ENCODE measurements at places on chromosomes 1 and 21.

GRCh38 chr21:44874497-44875315, 1.2 kb upstream of the PTTG1IP start:
- DNase-seq: peak; percentile 60

DNA sequence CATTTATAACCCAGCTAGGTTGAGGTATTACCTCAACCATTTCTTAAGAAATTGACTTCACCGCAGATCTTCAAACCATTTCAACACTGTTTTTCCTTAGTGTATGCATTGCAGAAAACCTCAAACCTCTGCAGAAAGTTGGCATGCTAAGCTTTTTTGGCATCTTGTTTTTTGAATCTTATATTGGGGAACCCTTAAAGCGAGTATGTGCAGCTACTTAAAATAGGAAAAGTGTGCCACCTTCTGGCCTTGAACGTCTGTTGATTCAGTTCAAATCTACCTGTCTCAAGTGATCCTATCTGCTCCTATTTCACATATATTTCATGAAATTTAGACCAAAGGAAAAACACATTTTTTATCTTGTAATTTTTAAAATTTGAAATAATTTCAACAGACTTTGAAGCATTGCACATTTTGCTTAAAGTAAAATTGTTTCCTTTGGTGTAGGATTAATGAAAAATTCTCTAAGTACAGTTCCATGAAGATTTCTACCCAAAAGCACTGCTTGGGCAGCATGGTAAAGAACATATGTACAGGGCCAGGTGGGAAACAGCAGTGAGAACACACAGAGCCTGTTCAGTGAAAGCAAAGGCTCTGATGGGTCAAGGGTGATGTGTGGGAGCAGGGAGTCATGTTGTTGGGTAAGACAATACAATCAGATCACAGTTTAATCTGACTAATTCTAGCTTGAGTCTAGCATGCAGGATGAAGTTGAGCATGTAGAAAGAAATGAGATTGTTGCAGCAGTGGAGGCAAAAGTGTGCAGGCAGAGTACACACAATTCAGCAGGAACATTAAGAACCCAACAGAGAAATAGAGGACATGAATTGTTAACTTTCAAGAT, 17.2 kb downstream of the HENMT1 start:
- peak; percentile 66 for DNase-seq

GRCh38 chr1:41367288-41367642, 6.0 kb downstream of the FOXO6 start:
- no peak for DNase-seq

DNA sequence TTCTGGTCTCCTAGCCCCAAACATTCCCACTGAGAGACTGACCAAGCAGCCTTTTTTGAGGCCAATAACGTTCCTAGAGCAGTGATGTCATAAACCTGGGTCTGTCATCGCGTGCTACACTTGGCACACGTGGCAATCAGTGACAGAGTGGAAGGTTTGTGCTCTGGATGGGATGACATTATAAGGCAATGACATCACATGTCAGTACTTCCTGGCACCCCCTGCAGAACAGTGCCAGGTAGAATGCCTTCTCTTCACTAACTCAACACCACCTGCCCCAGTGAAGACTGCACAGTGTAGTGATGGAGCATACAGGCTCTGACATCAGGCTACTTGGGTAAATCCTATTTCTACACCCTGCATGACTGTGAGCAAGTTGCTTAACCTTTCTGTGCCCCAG, 5.4 kb upstream of the ZNF648 start:
- no peak for DNase-seq

- DNase-seq: peak; percentile 44
These were observed 27.7 kb downstream of the TRIM11 start for GRCh38 chr1:228378873-228379460.

- DNase-seq: no peak
These were observed 38.4 kb upstream of the ZNF281 start for GRCh38 chr1:200448034-200448762.

DNA sequence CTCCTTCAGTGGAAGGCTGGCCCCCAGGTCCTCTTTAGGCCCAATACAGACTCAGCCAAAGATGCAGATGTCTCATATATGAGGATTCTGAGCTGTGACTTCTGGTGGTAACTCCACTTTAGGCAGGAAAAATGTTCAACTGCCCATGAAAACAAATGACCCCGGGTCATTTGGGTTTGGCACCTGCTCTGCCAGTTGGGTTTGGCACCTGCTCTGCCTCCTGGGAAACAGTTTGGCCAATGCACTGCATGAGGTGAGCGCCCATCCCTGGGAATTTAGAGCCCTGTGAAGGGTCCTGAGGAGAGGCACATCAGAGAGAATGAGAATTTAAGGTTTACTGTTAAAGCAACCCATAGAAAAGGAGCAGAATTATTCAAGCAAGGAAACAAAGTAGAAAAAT, 45.3 kb downstream of the B3GALT5 start:
- DNase-seq: no peak

Data from erythroblast (primary cell).